ENCODE measurements at places on chromosomes 12 and 14.
A peak's percentile ranks its signal among the peaks of the same experiment; 100 is the strongest.

GRCh38 chr14:103483600-103483999 is 39.0 kb downstream of the CKB start:
- no peak for DNase-seq

GRCh38 chr12:49097381-49097780 is 2.8 kb upstream of the DHH start:
- no peak for DNase-seq

DNA sequence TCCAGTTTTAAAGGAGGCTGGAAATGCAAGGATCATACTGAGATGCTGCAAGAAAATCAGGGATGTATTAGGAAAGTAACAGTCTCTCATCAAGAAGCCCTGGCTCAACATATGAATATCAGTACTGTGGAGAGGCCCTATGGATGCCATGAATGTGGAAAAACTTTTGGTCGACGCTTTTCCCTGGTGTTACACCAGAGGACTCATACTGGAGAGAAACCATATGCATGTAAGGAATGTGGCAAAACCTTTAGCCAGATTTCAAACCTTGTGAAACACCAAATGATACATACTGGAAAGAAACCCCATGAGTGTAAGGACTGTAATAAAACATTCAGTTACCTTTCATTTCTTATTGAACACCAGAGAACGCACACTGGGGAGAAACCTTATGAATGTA is 24.5 kb downstream of the ZNF891 start:
- no peak for DNase-seq

DNA sequence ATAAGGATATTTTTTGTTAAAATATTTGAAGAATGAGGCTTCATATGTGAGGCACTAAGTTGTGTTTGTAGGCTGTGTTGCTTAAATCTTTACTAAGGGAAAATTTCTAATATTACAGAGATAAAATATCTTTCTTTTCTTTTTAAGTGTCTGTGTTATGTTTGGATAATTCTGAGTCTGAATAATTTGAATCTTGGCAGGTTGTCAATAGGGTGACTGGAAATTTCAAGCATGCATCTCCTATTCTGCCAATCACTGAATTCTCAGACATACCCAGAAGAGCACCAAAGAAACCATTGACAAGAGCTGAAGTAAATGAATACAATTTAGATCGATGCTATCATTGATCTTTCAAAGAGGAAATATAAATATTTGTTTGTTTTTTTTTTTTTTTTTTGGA is 29.4 kb downstream of the TMPO start:
- no peak for DNase-seq

DNA sequence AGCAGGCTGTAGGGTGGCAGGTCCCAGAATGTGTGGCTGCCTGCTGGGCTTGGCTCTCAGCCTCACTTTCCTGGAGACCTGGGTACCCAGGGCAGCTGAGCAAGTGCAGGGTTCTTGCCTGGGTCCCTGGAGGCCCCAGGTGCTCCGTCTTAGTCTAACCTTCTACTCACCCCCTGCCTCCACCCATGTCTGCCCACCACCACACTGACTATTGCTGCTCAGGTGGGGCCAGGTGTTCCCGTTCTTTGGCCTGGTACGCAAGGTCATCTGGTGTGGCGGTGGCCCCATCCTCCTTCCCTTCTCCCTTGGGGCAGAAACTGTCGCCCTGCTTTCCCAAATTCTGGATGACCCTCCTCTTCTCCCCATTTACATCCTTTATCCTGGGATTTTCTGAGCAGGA is 319.9 kb downstream of the TMEM121 start:
- DNase-seq = no peak

- DNase-seq = peak; percentile 6
Measured at GRCh38 chr12:31362759-31363415, 36.9 kb upstream of the SINHCAF start.

DNA sequence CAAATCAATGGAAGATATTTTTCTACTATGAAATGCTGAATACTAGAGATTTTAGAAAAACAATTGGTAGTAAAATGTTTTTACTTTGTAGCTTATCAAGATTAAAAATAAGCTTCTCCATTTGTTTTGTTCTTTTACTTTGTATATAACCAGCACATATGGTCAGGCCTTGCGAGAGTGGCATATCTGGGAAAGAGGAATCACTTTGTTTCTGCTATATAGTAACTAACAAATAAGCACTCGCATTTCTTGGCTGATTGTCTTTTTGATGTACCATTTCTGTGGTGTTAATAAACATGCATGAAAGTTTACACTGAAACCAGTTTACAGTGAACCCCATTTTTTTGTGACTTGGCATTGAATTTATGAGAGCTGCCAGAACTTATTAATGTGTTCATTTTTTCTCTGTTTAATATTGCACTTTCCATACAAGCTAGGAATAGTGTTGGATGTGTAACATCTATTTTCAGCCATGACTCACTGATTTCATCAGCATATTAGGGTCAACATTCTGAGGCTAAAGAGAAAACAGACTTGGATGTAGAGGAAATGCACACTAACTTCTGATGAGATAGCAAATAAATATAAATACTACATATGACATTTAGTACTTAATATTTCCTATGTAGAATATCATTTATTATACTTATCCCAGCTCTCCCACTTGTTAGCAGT is 635.5 kb downstream of the KCNH5 start:
- DNase-seq = no peak

DNA sequence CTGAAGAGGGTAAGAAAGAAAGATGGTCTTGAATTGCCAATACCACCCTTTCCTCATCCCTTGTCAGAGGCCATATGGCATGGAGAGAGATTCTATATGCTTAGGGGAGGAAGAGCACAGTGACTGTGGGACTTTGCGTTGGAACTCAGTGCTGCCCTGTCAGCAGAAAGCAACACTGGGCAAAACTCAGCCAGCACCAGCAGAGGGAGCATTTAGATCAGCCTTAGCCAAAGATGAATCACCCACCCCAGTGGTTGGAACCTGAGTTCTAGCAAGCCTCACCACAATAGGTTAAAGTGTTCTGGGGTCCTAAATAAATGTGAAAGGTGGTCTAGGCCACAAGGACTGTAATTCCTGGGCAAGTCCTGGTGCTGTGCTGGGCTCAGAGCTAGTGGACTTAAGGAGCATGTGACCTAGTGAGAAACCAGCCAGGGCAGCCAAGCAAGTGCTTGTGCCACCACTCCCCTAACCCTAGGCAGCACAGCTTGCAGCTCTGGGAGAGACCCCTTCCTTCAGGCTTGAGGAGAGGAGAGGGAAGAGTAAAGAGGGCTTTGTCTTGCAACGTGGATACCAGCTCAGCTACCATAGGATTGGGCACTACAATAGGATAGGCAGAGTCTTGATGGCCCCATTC is 11.4 kb upstream of the BCAT1 start:
- peak; percentile 6 for DNase-seq

GRCh38 chr14:97718886-97719442 is 921.8 kb downstream of the VRK1 start:
- DNase-seq = no peak

DNA sequence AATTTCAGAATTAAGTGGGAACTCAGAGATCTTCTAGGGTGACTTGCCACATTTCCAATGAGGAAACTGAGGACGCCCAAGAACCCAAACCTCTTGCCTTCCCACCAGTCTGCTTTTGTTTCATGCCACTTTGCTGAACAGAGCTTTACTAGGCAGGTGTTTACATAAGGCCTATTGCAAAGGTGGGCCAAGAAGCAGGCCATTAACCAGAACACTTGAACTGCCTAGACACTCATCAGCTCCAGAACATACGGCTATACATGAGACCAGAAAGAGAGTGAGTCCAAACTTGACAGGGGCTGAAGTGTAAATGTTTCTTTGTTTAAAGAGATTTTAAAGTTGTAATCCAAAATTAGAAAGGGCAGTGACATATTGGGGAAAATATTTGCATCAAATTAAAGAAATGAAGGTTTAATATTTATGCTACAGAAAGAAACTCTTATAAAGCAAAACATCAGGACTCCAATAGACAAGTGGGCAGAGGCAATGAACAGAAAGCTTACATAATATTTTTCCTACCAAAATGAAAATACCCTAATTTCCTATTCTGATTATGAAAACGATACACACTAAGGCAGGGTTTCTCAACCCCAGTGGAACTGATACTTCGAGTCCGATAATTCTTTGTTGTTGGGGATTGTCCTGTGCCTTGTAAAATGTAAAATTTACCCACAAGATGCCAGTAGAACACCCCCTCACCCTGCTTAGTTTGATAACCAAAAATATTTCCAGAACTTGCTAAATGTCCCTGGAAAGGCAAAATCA is 11.7 kb downstream of the BATF start:
- DNase-seq = no peak

GRCh38 chr14:63573581-63573980 is 30.4 kb upstream of the PPP2R5E start:
- DNase-seq = no peak

GRCh38 chr14:103495854-103496253 is 26.8 kb downstream of the CKB start:
- no peak for DNase-seq

GRCh38 chr12:52126605-52127578 is 47.4 kb downstream of the SMIM41 start:
- DNase-seq = no peak

GRCh38 chr12:122227341-122227740 is 1.5 kb upstream of the DIABLO start:
- peak; percentile 40 for DNase-seq

DNA sequence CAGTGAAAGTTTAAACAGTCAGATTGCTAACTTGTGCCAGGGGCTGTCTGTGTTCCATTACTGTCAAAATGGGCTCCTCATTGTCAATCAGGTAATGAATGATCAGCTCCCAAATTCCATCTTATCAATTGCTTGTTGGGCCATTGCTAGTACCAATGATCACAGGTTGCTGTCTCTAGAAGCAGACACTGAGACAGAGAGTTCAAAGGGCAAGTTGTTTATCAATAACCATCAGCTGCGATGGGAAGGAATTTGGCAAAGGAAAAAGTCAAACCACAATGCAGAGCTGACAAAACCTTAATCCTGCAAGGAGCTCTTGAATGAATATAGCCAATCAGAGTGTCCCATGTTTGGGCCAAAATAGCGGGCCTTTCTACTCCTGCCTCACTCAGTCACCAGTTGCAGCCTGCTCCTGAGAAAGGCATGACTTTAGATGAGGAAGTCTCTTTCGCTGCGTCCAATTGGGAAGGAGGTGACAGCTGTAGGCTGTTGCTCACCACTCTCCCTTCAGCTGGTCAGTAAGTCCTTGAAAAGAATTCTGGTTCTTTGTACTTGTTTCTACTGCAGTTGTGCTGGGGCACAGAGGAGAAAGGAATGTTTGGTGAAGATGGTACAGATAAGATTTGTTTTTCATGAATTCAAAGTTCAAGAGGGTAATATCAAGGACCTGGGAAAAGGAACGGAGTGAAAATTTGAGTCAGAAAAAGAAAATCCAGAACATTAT is 179.2 kb upstream of the PDE3A start:
- DNase-seq = no peak

- no peak for DNase-seq
Measured at GRCh38 chr12:24979329-24979728, 30.4 kb upstream of the BCAT1 start.

- DNase-seq = no peak
Measured at GRCh38 chr12:109621901-109622364, 48.3 kb downstream of the MVK start.

DNA sequence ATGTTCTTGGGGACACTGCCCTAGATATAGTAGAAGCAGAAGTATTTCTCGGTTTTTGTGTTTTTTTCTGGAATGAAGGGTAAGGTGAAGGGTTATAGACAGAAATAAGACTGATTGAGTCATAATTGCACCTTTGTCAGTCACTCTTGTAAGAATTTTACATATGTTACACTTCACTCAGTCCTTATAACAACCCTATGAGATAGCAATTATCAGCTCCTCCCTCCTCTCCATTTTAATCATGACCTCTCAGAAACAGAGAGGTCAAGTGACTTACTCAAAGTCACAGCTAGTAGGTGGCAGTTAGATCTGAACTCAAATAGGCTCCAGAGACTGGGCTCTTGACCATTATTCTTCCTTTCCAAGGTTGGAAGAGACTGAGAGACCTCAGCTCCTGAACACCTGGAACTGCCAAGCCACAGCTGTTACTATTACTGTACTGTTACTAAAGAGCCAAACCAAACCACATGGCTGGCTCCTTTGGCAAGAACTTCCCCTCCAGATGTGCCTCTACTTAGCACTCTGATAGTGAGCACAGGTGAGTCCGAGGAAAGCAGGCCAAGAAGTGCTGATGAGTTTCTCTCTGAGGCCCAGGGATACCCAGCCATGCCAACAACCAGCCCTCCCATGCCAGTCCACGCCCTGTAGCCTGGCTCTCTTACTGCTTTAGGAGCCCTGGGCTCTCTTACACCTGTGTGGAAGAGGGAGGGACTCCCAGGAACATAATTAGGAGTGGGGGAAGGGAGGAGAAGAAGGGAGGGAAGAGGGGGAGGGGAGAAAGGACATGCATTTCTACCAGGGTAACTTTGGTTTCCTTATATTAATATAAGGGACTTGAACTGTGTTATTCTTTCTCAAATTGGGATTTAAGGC is 121.3 kb downstream of the CRADD start:
- no peak for DNase-seq

DNA sequence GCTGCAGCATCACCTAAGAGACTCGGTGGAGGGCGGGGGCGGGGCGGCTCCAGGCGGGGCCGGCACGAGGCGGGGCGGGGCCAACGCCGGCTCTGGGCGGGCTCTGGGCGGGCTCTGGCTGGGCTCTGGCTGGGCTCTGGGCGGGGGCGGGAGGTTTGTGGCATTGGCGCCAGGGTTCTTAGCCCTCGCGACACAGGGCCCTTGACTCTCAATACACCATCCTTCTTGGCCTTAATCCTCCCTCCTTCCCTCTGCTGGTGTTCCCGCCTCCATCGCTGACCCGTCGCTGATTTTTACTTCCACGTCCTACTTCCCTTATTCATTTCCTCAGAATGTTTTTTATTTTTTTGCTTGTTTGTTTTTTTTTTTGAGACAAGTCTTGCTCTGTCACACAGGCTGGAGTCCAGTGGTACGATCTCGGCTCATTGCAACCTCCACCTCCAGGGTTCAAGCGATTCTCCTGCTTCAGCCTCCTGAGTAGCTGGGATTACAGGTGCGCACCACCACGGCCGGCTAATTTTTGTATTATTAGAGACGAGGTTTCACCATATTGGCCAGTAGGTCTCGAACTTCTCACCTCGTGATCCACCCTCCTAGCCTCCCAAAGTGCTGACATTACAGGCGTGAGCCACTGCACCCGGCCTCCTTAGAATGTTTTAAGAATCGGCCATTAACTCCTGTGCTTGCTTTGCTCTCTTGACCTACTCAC is at the start of gene BLTP3B:
Gene BLTP3B (minus strand): TSS at position 24 of the 709 bp plus-strand sequence. CDS start 239 bp downstream, outside the sequence.
- DNase-seq = peak; percentile 94

DNA sequence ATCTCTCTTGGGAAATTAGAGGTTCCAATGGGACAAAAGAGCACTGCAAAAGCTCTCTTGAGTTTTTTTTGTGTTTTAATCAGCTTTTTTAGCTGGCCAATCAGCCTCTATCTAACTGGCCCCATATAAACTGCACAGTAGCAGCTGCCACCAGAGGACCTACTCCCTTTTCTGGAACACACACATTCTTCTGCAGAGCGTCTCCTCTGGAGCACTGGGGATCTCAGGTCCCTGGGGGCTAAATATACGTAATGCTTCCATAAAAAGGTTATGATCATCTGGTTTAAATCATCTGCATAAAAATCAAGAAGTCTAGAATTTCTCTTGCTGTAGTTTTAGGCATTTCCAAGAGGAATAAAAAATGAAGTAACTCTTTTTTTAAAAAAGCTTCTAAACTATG is 32.3 kb downstream of the TSPAN8 start:
- no peak for DNase-seq

GRCh38 chr14:45838597-45838996 is 585.6 kb upstream of the MIS18BP1 start:
- no peak for DNase-seq

- DNase-seq = no peak
Measured at GRCh38 chr14:50669441-50669986, 1.4 kb upstream of the SAV1 start.
